ENCODE measurements at places on chromosomes 12 and 14.

- no peak overlapping the region for H3K27ac ChIP-seq
- peaks cover 4% of the 10 kb centered on the region for H3K4me1 ChIP-seq
- H3K36me3 ChIP-seq: no peaks in the 10 kb centered on the region
- DNase-seq: no peak
These were observed 5.3 kb downstream of the NGB start for GRCh38 chr14:77265561-77266335.

- no peak overlapping the region for H3K27ac ChIP-seq
- H3K36me3 ChIP-seq: no peaks in the 10 kb centered on the region
- no peaks in the 10 kb centered on the region for H3K27me3 ChIP-seq
- no peak overlapping the region for H3K4me3 ChIP-seq
- DNase-seq: no peak
- H3K4me1 ChIP-seq: peaks cover 15% of the 10 kb centered on the region
These were observed 47.7 kb upstream of the RMST start for GRCh38 chr12:97414855-97415254.

- DNase-seq: peak; percentile 64
- H3K4me3 ChIP-seq: no peak overlapping the region
- H3K36me3 ChIP-seq: no peaks in the 10 kb centered on the region
- H3K4me1 ChIP-seq: peaks cover 8% of the 10 kb centered on the region
These were observed 258.4 kb upstream of the SFSWAP start for GRCh38 chr12:131452444-131452860.

GRCh38 chr12:123267991-123268843 lies 3.4 kb downstream of the CDK2AP1 start:
- no peaks in the 10 kb centered on the region for H3K27me3 ChIP-seq
- H3K4me1 ChIP-seq: peaks cover 51% of the 10 kb centered on the region
- H3K4me3 ChIP-seq: peak overlapping the region; percentile 68
- H3K36me3 ChIP-seq: peaks cover 31% of the 10 kb centered on the region
- DNase-seq: no peak
- H3K27ac ChIP-seq: peak overlapping the region; percentile 83

- no peaks in the 10 kb centered on the region for H3K27me3 ChIP-seq
- no peak for DNase-seq
- H3K4me3 ChIP-seq: no peak overlapping the region
These were observed 448.8 kb downstream of the FLRT2 start for GRCh38 chr14:85978582-85979250.

- H3K27ac ChIP-seq: no peak overlapping the region
- no peaks in the 10 kb centered on the region for H3K36me3 ChIP-seq
- H3K4me1 ChIP-seq: peaks cover 10% of the 10 kb centered on the region
- no peak for DNase-seq
- H3K27me3 ChIP-seq: peaks cover 7% of the 10 kb centered on the region
These were observed 73.4 kb downstream of the PRMT8 start for GRCh38 chr12:3564411-3564810.

DNA sequence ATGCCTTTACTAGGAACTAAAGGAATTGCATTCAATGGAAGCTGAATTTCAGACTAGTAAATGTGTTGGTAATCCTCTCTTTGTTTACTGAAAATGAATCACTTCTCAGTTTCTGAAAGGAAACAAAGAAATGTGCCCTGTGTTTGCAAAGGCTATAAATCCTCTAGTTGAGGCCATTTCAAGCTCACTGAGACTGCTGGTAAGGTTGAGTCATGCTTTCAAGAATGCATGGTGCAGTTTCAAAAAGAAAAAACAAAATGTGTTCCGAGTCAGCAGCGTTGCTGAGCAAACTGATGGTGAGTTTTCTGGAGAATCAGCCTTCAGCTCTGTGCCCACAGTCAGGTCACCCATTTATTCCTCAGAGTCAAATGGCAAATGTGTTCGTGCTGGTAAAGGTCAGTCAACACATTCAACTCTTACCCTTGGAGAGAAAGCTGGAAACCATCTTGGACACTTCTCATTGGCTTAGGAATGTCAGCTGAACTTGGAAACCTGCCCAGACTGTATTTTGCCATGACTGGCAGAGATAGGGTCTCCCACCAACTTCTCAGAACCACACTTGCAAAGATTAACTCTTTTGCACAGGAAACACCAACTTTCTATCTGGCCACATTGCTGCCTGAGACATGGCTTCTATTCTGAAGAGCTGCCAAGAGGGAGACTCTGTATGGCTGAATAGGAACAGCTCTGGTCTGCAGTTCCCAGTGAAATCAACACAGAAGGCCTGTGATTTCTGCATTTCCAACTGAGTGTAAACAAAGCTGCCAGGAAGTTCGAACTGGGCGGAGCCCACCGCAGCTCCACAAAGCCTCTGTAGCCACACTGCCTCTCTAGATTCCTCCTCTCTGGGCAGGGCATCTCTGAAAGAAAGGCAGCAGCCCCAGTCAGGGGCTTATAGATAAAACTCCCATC lies 484.4 kb downstream of the ATP23 start:
- H3K4me3 ChIP-seq: no peak overlapping the region
- H3K36me3 ChIP-seq: peaks cover 4% of the 10 kb centered on the region
- peak overlapping the region; percentile 81 for H3K27ac ChIP-seq
- H3K4me1 ChIP-seq: peaks cover 15% of the 10 kb centered on the region
- no peak for DNase-seq
- H3K27me3 ChIP-seq: peaks cover 4% of the 10 kb centered on the region

DNA sequence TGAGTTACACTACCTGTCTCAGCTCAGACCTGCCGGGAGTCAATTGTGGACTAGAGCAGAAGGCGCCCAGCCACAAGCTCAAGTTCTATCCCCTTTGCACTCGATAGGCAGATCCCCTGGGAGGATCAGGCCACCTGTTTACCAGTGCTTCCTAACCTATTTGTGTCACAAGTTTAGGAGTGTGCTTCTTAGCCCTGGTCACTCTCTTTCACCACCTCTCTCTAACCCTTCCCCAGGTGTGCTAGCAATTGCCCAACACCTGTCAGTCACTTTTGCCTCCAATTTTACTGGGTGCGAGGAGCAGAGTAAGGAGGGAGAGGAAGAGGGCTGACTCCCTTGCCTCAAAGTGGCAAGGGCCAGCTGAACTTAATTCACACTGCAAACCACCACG lies 745 bp upstream of the NAA30 start:
- DNase-seq: no peak
- H3K4me3 ChIP-seq: peak overlapping the region; percentile 89
- H3K36me3 ChIP-seq: no peaks in the 10 kb centered on the region
- peaks cover 10% of the 10 kb centered on the region for H3K27me3 ChIP-seq
- peak overlapping the region; percentile 67 for H3K27ac ChIP-seq

GRCh38 chr12:15648558-15648957 lies 140.6 kb downstream of the EPS8 start:
- DNase-seq: no peak
- peaks cover 22% of the 10 kb centered on the region for H3K36me3 ChIP-seq
- H3K27me3 ChIP-seq: no peaks in the 10 kb centered on the region

GRCh38 chr12:54405573-54405972 lies 13.5 kb downstream of the ITGA5 start:
- H3K36me3 ChIP-seq: peaks cover 60% of the 10 kb centered on the region
- H3K27me3 ChIP-seq: no peaks in the 10 kb centered on the region
- no peak overlapping the region for H3K27ac ChIP-seq
- H3K4me1 ChIP-seq: peaks cover 8% of the 10 kb centered on the region
- H3K4me3 ChIP-seq: no peak overlapping the region

DNA sequence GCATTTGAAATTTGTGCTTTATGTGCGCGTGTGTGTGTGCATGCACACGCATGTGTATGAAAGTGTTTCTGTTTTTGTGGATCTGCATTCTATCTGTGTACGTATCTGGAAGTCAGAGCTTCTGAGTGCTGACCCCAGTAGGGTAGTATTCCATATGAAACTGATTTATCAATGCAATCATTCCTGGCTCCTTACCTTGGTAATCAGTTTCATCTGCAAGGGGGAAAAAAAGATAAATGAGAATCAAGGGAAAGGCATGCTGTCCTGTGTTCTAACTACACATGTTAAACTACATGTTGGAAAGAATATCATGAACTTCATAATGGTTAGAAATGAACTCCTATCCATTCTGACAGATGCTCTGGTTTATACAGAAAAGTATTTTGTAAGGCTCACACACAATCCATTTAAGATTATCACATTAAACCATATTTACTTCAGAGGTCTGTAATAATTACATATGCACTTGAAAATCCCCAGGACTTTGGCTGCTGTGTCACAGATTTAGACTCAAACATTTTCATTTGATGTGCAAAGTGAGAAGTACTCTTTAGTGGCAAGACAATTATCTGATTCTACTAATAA lies 276.1 kb upstream of the LMO3 start:
- no peak overlapping the region for H3K27ac ChIP-seq
- DNase-seq: no peak
- H3K4me1 ChIP-seq: peaks cover 6% of the 10 kb centered on the region
- H3K4me3 ChIP-seq: no peak overlapping the region
- no peaks in the 10 kb centered on the region for H3K36me3 ChIP-seq
- no peaks in the 10 kb centered on the region for H3K27me3 ChIP-seq

GRCh38 chr12:104207416-104208205 lies 8.0 kb upstream of the TXNRD1 start:
- DNase-seq: no peak
- peaks cover 3% of the 10 kb centered on the region for H3K27me3 ChIP-seq
- no peak overlapping the region for H3K4me3 ChIP-seq
- H3K36me3 ChIP-seq: no peaks in the 10 kb centered on the region

DNA sequence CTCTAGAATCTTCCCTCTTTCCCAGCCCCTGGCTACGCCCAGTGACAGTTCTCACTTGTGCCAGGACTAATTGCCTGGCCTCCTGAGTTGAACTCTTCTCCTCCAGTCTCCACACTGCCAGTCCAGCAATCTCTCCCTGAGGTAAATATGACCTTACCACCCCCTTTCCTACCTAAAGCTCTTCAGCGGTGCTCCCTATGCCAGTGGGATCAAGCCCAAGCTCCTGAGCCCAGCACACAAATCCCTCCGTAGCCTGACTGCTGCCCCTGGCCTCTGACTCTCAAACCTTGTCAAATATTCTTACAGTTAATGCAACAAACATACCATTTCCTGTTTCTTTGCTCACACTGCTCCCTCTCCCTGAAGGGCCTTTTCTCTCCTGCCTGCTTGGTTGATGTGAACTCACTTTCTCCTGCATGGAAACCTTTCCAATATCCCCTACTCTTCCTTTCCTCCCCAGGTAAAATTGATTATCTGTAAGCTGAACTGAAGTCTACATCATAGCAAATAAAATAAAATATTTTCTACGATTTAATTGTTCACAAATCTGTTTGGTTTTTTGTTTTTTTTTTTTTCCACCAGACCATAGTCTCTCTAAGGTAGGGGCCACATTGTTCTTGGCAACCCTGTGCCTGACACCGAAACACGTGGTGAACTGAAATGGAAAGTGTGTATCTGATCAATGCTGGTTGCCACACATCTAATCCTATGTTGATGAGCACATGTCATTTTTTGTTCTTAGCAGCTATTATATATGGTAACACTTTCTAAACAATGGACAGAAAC lies 147.5 kb downstream of the SLC38A6 start:
- DNase-seq: no peak
- H3K27ac ChIP-seq: peak overlapping the region; percentile 19
- no peaks in the 10 kb centered on the region for H3K36me3 ChIP-seq
- H3K27me3 ChIP-seq: peaks cover 6% of the 10 kb centered on the region
- H3K4me3 ChIP-seq: no peak overlapping the region

DNA sequence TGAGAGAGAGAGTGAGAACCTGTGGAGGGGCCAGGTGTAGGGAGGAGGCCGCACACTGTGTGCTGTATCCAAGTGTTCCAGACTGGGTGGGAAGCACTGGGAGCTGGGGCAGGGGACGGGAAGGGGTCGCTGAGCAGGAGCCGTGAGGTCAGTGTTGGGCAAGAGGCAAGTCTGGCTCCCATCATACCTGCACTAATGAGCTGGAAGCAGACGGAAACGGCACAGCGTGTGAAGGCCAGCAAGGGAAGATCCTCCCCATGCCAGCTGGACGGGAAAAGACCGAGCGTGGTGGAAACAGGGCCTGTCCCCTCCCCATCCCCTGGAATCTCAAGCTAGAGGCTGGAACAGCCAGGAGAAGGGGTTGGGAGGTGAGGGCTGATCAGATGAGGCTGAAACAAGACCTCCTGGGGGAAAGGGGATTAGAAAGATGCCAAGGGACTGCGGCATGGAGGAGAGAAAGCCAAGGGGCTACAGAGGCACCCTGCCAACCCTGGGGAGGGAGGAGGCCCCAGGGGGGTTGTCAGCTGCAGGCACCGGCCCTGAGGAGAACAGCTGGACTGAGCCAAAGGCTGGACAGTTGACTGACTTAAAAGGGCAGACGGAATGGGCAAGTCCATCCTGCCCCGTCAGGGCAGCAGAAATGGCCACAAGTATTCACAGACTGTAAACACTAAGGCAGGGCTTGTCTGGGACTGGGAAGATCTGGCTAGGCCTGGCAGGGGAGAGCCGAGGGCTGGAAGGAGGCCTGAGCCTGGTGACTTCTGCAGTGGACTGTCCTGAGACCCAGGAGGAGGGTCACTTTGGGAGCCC lies 19.0 kb upstream of the LTBP2 start:
- peak overlapping the region; percentile 4 for H3K27ac ChIP-seq
- no peak overlapping the region for H3K4me3 ChIP-seq
- DNase-seq: no peak
- H3K4me1 ChIP-seq: peaks cover 46% of the 10 kb centered on the region
- no peaks in the 10 kb centered on the region for H3K36me3 ChIP-seq

- no peak for DNase-seq
- peaks cover 13% of the 10 kb centered on the region for H3K4me1 ChIP-seq
- no peak overlapping the region for H3K4me3 ChIP-seq
These were observed 45.2 kb downstream of the VEZT start for GRCh38 chr12:95262808-95263207.

- no peak overlapping the region for H3K27ac ChIP-seq
- peaks cover 16% of the 10 kb centered on the region for H3K4me1 ChIP-seq
- DNase-seq: no peak
- H3K36me3 ChIP-seq: peaks cover 18% of the 10 kb centered on the region
These were observed 8.2 kb upstream of the NUDT4 start for GRCh38 chr12:93369505-93369904.

DNA sequence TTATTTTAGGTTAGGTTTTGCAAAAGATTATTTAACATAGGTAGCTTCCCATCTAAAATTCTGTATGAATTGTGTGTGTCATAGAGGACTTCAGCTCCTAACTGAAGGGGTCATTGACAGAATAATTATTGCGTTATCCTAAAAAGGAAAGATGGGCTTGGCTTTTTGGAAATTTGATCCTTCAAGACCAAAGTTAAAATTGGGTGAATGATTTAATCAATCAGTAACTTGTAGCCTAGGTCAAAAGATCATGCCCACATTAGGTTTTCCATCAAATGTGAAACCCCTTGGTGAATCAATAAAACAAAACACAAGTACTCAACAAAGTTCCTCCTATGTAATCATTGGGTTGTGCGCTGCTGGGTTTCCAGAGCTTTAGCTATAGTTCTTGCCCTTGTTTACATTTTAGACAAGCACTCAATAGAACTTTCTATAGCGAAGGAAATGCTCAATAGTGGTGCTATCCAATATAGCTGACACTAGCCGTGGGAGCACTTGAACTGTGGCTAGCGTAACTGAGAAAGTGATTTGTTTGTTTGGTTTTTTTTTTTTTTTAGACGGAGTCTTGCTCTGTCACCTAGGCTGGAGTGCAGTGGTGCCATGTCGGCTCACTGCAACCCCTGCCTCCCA lies 37.6 kb upstream of the ARHGAP5 start:
- H3K4me3 ChIP-seq: no peak overlapping the region
- DNase-seq: no peak
- H3K4me1 ChIP-seq: peaks cover 8% of the 10 kb centered on the region
- no peaks in the 10 kb centered on the region for H3K36me3 ChIP-seq
- H3K27me3 ChIP-seq: no peaks in the 10 kb centered on the region
- no peak overlapping the region for H3K27ac ChIP-seq

Data from nephron progenitor cell (in vitro differentiated cells).